ENCODE measurements at places on chromosomes 2 and 18.

GRCh38 chr2:135709992-135710391, 31.7 kb upstream of the UBXN4 start:
- peak; percentile 48 for DNase-seq

GRCh38 chr2:237980087-237980486, 13.3 kb downstream of the UBE2F start:
- DNase-seq = no peak

DNA sequence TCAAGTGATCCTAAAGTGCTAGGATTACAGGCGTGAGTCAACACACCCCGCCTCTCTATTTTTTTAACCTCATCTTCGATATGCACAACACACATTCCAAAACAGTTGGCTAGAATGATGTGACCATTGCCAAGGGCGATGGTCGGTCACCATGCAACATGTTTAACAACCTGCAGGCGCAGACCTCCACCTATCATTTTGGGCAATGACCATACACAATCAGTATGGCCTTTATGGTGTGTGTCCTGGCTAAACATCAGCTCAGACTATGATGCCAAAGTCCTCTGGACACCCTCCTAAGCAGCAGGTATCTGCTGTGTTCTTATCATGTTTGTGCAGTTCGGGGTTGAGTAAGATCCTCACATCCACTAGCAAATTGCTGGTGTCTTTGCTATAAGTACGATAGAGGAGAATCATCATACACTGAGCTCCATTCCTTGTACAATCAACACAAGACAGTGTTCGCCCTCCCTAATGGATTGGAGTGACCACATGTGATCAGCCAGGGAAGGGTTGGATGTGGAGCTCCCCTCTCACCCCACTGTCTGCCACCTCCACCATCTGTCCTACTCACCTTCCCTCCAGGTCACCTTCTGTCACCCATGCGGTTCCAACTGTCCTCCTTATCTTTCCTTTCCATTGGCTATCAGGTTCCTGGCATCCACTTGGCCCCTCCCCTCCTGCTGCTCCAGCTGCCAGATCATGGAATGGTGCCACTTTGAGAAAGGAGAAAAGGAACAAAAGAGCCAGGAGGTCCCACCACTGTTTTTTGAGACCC, 7.9 kb upstream of the RNF152 start:
- no peak for DNase-seq

DNA sequence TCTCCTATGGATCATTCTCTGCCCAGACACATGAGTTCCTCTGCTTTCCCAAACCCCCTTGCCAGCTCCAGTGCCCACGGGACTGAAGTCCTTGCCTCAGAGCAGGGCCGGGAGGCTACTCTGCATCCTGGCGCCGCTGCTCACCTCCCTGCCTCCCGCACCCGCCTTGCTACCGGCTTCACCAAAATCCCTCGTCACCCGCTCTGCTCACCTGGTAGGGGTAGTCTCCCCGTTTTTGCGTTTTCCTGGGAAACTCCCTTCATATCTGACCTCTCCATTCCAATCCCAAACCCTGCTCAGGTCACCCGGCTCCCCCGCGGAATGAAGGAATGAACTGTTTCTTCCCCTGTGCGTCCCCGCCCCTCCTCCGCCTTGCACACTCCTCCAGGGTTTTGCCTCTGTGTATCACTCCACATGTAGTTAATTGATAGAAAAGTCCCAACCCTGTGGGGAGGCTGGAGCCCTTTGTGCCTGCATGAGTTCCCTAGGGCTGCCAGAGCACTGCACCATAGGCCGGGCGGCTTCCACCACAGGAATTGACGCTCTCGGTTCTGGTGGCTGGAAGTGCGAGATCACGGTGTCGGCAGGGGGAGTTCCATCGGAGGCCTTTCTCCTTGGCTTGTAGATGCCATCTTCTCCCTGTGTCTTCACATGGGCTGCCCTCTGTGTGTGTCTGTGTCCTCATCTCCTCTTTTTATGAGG, 2.0 kb upstream of the DGKD start:
- no peak for DNase-seq

DNA sequence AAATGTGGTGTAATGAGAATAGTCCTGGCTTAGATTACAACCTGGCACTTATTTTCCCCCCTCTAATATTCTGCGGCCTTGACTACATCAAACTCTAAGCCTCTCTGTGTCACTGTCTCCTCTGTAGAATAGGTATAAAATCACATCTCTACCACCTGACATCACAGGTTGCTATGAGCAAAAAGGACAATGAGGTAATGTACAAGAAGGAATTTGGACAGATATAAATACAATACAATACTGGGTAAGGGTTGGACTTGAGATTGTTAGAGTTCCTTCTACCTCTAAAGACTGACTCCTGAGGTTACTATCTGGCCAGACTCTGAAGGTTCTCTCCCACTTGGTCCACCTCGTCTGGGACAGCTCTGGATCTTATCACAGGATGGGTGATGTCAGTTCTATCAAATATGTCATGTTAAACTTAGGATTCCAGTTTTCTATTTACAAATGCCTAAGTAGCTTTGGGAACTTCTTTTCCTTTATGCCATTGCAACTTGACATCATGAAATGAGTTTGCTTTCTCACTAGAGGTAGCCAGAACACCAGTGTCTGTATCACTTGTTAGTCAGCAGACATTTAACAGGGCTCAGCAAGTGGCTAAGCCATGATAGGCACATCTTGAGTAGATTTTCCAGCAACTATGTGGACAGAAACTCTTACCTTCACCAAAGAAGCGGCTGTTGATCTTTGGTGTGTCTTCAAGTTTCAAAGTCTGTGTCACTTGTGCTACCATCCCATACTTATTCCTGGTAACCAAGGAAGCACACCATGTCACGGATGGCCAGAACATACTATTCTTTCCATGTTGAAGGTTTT, 9.5 kb downstream of the APOB start:
- DNase-seq = no peak

- no peak for DNase-seq
These were observed 27.0 kb upstream of the SELENOI start for GRCh38 chr2:26318950-26319349.

DNA sequence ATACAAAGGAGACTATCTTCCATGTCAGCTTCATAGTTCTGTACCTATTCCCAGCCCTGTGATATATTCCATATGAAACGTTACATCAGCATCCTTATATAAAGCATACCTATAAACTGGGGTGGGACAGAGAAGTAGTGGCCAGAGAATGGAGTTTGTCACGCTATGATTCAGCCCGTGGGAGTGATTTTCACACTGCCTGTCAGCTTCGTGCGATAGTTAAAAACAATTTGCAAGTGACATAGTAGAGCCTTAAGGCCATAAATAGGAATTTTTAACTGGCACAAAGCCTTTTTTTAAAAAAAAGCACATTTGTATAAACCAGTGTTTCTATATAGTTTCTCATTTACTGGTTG, 30.2 kb downstream of the PKP4 start:
- peak; percentile 40 for DNase-seq

DNA sequence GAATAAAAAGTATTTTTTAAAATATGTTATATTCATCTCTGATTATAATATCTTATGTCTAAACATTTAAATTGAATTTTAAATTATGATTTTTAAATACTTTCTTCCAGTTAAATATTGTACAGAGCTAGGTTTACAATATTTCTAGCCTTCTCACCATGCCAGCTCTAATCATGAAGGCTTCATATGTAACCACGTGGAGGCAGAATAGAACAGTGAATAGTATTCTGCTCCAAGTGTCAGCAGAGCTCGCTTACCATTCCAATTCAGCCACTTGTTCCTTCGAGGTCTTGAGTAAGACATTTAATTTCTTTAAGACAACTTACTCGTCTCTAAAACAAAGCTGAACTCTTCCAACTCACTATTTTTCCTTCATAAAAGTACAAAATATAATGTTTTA, 871.8 kb downstream of the SUCLG1 start:
- DNase-seq = no peak

DNA sequence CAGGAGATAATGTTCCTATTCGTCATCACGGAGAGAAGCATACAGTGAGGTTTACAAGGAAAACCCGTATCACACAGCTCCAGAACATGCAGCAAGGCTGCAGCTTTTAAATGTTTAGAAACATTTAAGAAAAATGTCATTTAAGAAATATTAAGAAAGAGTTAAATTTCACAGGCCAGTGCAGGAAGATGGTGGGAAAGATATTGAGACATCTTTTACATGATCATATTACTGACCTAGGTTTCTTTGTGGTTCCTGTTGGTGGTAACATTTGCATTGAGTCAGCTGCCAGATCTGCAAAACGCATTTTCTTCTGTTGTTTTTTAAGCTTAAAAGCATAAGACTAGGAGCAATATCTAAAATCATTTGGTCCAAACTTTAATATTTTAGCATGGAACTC, 44.9 kb downstream of the CPO start:
- DNase-seq = peak; percentile 75
